ENCODE measurements at places on chromosomes 16 and 17.
A peak's percentile ranks its signal among the peaks of the same experiment; 100 is the strongest.

DNA sequence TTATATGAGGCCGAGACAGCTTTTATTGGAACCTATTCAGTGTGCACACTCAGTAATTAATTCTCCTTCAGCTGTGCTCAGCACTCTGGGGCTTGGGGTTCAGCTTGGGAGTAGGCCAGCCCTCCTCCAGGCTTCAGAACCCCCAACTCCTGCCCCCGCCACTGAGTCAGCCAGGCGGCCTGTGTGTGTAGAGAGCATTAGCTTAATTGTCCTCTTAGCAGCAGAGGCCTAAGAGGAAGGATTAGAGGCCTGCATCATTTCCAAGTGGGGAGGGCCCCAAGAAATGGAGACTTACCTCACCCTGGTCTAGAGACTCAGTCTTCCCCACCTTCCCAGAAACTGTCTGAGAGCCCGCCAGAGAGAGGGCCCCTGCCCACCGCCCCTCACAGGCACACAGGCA lies 772 bp downstream of the PRSS53 start:
- DNase-seq = no peak

GRCh38 chr17:66347661-66348514 lies 45.5 kb downstream of the PRKCA start:
- peak; percentile 64 for DNase-seq

- peak; percentile 37 for DNase-seq
Observed at GRCh38 chr17:29390851-29391631, 878 bp downstream of the TAOK1 start.

GRCh38 chr17:36503456-36504155 lies 17.1 kb downstream of the ZNHIT3 start:
- no peak for DNase-seq

- DNase-seq = peak; percentile 97
Observed at GRCh38 chr16:16073891-16074881, 124.8 kb downstream of the ABCC1 start.

GRCh38 chr17:44111777-44112176 lies 11.7 kb downstream of the HDAC5 start:
- DNase-seq = no peak

DNA sequence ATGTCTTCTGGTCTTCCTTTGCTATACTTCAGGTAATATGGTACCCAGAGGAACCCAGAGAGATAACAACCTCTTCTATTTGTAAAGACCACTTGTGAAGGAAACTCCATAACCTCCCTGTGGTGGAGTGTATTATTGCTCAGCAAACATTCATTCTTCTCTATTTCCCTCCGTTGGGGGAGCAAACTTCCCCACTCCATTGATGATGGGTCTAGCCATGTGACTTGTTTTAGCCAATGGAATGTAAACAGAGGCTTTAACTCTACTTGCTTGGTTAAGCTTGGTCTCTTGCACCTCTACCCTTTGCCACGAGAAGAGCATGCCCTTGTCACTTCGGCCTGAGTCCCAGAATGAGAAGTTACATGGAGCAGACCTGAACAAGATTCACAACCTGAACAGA lies 30.0 kb upstream of the SKAP1 start:
- no peak for DNase-seq

GRCh38 chr16:51919736-51920135 lies 627.2 kb downstream of the TOX3 start:
- DNase-seq = no peak

- no peak for DNase-seq
Observed at GRCh38 chr16:28204622-28205021, 7.1 kb downstream of the XPO6 start.

- DNase-seq = no peak
Observed at GRCh38 chr17:61313461-61314326, 85.9 kb upstream of the TBX2 start.

DNA sequence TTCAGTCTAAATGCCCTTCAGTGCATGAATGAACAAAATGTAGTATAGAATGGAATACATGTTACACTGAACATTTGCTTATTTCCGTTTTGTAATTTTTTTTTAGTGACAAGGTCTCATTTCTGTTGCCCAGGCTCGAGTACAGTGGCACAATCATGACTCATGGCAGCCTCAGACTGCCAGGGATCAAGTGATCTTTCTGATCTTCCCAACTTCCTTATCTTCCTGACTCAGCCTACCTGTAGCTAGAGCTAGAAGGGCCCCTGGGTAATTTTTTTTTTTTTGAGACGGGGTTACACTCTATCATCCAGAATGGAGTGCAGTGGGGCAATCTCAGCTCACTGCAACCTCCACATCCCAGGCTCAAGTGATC lies 7.3 kb upstream of the SLX4 start:
- DNase-seq = no peak

- no peak for DNase-seq
Observed at GRCh38 chr16:19177111-19177739, 9.2 kb downstream of the SYT17 start.

GRCh38 chr16:370443-370842 lies at the start of gene MRPL28:
Gene MRPL28, minus strand, starts transcription at chr16:370538. Its CDS starts 320 bp downstream, at chr16:370218.
- DNase-seq = peak; percentile 95

DNA sequence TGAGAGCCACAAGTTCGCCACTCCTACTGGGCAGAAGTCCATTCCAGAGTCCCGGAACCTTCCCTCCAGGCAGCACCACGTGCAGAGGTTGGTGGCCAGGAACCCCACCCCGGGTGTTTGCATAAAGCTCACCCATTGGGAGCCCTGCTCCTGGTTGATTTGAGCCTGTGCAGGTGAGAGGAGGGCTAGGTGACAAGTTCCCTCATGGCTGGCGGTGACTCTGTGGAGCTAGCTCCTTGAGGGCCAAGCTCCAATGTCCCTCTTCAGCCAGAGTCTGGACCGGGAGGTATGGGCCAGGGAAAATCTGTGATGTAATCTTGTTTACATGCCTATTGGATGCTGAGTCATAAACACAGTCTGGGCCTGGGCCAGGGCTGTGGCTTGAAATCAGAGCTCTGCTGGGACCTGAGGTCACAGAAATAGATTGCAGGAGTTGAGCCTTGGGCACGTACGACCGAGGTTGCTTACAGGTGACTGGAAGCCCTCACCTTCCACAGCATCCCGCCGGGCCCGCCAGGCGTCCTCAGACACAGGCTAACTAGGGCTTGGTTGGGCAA lies 118.9 kb downstream of the AATF start:
- peak; percentile 44 for DNase-seq

- no peak for DNase-seq
Observed at GRCh38 chr17:34709158-34709754, 129.9 kb downstream of the TMEM132E start.

GRCh38 chr16:22018559-22018958 lies 10.6 kb downstream of the MOSMO start:
- peak; percentile 6 for DNase-seq

DNA sequence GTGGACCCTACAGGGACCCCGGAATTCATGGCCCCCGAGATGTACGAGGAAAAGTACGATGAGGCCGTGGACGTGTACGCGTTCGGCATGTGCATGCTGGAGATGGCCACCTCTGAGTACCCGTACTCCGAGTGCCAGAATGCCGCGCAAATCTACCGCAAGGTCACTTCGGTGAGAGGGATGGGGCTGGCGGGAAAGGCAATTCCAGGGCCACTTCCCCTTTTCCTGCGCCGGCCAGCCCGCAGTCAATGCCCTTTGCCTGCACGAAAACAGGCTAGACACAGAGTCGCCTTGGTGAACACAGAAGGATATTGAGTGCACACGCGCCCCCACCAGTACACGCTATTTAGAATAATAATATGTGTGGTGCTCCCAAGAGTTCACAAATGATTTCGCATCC lies 4.0 kb downstream of the WNK4 start:
- DNase-seq = no peak

- no peak for DNase-seq
Observed at GRCh38 chr17:50276588-50277356, 2.5 kb downstream of the TMEM92 start.

GRCh38 chr17:76469076-76469990 lies 1.9 kb downstream of the AANAT start:
- DNase-seq = no peak

DNA sequence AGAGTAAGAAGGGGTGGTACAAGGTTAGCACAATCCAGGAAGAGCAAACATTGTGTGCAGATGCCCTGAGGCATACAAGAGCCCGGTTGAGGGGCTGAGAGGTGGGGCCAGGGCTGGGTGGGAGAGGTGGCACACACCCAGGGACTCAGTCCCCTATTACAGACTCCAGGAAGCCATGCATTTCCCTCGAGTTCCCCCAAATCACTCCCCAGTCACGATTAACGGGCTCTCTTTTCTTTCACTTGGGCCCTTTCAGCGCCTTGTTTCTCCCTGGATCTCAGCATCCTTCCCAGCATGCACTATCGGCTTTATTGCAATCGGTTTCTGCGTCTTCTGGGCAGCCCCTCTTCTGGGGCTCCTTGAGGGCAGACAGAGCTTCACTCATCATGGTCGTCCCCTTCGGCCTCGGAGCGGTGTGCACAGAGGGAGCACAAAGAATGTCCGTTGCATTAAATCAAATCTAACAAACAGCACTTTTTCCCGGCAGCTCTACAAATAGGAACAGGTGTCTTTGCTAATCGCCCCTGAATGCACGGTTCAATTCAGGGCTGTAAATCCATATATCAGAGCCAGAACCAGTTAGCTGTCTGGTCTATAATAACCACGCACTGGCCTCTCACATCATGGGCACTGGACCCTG lies 184.6 kb upstream of the HSBP1 start:
- DNase-seq = no peak

DNA sequence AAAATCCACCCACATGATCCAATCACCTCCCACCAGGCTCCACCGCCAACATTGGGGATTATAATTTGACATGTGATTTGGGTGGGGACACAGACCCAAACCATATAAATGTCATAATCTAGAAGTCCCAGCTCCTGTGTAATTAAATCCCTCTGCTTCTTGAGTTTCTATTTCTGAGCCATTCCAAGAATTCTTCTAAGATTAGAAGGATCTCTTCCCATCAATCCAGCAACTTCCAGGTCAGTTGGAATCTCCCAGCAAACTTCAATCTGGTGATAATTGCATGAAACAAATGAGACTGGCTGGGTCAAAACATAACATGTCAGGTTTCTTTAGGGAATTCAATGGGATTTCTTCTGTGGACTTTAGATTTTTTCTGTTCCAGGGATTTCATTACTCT lies 127.8 kb upstream of the CDH5 start:
- peak; percentile 60 for DNase-seq

- DNase-seq = no peak
Observed at GRCh38 chr16:6484081-6484480, 848.6 kb upstream of the RBFOX1 start.

GRCh38 chr17:60154616-60155426 lies 5.0 kb downstream of the CA4 start:
- DNase-seq = peak; percentile 73

DNA sequence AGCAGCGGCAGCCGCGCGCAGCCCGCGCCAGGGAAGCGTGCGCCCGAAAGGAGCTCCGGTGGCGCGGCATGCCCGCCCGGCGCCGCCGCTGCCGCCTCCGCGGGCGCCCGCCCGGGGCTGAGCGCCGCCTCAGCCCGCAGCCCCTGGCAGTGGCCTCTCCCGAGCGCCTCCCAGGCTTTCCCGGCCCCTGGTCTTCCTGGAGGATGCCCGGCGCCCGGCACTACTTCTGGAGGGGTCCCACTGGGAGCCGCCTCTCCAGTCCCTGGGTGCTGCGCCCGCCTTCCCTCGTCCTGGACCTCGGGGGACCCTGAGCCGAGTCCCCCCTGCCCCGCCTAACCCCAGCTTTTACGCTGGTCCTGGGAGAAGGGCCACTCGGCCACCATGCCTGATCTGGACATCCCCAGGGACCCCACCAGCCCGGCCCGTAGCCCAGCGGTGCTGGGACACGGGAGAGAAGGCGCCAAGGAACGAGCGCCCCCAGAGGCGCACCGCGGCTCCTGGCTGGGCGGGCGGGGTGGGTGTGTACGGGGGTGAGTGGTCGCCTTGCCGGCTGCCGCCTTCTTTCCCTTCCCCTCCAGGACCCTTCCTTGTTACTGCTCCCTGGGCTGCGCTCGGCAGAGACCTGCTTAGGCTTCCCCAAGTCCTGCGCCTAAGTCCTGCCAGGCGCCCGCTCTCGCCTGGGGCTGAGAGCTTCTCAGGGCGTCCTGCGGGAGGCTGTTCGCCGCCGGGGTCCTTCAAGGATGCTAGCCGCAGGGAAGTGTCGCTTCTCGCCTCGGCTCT lies 704 bp downstream of the ASIC2 start:
- no peak for DNase-seq

All from fibroblast of skin of abdomen (primary cell).